ENCODE measurements at places on chromosomes 6 and 20.

GRCh38 chr6:89956182-89956581, 61.9 kb downstream of the GJA10 start:
- no peak for DNase-seq

DNA sequence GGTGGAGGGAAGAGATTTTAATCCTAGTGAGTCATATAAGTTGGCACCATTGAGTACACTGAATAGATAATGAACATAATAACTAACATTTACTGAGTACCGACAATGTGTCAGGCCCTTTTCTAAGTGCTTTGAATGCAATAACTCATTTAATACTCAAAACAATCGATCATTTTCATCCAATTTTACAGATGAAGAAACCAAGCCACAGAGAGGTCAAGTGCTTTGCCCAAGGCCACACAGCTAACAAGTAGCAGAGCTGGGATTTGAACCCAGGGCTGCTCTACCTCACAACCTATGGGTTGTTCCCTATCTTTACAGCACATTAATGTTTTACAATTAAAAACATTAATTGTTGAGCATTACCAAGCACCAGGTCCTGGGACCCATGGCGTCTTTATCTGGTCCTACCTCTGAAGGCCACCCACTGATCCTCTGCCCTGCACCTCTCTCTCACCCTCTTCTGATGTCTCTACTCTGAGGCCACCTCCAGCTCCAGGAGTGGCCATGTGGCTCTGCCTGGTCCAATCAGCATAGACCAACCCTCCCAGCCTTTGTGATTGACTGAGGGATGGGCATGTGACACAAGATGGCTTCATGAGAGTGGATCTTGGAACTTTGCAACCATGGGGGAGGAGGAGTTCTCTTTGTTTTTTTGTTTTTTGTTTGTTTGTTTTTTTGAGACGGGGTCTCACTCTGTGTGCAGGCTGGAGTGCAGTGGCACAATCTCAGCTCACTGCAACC, 83.9 kb downstream of the KCNB1 start:
- no peak for DNase-seq

DNA sequence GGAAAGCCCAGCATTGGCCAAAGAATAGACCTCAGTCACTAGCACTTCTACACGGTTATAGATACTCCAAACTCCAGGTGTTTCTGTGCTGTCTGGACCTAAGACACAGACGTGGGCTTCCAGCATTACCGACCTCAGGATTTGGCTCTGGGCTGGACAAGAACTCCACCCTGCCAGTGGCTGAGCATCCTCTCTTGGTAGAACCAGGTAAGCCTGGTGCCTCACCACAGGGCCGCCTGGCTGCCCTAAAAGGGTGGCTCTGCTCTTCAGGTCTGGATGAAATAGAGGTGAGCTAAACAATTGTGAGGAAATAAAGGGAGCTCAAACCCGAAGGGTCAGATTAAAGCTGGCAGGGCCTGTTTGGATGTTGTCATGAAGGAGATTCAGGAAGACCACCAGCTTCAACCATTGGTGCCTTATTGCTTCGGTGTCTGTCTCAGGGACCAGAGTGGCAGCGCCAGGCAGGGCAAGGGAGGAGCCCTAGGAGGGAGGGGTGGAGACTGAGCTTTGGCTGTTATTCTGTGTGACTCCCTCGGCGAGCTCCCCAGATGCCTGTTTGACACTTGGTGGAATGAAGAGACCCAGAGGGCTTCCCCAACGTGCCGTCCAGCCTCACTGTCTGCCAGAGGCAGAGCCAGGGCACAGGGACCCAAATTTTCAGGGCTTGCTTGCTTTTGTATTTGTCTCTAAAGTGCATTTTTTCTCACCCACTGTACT, 8.6 kb downstream of the SYNDIG1 start:
- no peak for DNase-seq

DNA sequence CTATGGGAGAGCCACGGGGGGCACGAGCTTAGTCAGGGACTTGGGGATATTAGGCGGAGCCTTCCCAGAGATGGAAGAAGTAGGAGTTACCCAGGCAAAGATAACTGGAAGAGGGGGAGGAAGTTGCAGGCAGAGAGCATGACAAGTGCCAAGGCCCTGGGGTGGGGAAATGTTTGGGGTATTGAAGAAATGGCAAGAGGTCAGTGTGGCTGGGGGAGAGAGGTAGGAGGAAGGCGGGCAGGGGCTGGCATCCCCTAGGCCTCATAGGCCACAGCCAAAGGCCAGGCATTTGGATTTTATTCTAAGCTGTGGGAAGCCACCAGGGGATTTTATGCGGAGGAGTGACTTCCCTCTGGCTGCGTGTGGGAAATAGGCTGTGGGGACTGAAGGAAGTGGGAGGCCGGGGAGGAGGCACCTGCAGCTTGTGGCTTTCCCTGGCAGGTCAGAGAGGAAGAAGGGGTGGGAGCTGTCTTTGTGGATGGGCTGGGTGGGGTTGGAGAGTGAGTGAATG, 22.7 kb downstream of the SNAI1 start:
- DNase-seq, result no peak
